ENCODE measurements at places on chromosomes 2 and 18.
A peak's percentile ranks its signal among the peaks of the same experiment; 100 is the strongest.

GRCh38 chr18:5388896-5389295 lies 93.4 kb upstream of the ZBTB14 start:
- no peak for DNase-seq

DNA sequence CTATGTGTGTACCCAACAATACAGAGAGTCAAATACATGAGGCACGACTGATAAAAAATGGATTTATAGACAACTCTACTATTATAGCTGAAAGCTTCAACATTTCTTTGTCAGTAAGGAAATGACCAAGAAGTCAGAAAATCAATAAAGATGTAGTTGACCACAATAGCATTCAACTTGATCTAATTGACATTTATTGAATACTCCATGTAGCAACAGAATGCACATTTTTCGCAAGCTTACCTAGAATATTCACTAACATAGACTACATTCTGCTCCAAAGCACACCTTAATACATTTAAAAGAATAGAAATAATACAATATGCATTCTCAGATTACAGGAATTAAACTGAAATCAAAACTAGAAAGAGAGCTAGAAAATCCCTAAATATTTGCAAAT lies 49.2 kb upstream of the ZNF804A start:
- DNase-seq = no peak

DNA sequence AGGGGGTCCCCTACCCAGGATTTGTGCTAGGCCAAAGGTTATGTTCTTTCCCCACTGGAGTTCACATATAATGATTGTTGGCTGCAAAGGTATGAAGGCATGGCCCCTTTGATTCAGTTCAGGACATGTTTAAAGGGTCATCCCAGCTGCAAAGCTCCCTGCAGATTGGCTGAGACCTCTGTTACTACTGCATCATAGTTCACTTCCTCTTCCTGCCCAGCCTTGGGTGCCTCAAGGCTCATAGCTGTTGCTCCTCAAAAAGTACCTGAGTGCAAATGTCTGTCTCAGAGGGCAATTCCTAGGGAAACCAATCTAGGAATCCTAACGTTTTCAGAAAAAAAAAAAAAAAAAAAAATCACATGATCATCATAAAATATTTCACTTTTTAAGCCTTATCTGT lies 125.1 kb downstream of the ATL2 start:
- DNase-seq = no peak

DNA sequence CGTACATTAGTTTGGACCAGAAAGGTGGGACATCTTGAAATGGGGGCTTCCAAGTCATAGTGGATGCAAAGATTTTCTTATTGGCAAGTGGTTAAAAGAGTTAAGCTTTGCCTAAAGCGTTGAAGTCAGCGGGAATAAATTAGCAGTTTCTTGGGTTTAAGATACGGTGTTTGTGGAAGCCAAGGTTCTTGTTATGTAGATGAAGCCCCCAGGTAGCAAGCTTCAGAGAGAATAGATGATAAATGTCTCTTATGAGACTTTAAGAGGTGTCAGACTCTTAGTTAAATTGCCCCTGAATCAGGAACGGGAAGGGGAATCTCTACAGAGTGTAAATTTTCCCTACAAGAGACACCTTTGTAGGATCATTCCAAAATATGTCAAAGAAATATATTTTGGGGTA lies 10.9 kb upstream of the GLS start:
- no peak for DNase-seq

DNA sequence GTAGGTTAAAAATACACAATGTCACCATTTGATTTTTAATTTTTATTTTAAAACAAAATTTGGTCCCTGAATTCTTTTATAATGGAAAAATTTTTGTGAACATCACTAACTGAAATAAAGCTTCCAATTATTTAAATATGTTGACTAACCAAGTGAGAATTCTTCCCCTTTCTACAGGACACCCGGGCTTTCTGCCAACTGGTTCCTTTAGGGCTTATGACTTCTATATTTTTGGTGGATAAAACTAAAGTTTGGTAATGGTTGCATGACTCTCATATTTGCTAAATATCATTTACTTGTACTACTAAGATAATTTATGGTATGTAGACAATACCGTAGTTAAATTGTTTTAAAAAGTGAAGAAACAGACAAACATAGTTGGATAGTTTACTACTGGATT lies 291.0 kb upstream of the DOK6 start:
- no peak for DNase-seq

- no peak for DNase-seq
Measured at GRCh38 chr2:227818675-227819397, 5.2 kb downstream of the CCL20 start.

GRCh38 chr2:165687426-165688002 lies 106.5 kb downstream of the GALNT3 start:
- DNase-seq = no peak

GRCh38 chr2:36376319-36376765 lies 20.8 kb downstream of the CRIM1 start:
- DNase-seq = no peak

DNA sequence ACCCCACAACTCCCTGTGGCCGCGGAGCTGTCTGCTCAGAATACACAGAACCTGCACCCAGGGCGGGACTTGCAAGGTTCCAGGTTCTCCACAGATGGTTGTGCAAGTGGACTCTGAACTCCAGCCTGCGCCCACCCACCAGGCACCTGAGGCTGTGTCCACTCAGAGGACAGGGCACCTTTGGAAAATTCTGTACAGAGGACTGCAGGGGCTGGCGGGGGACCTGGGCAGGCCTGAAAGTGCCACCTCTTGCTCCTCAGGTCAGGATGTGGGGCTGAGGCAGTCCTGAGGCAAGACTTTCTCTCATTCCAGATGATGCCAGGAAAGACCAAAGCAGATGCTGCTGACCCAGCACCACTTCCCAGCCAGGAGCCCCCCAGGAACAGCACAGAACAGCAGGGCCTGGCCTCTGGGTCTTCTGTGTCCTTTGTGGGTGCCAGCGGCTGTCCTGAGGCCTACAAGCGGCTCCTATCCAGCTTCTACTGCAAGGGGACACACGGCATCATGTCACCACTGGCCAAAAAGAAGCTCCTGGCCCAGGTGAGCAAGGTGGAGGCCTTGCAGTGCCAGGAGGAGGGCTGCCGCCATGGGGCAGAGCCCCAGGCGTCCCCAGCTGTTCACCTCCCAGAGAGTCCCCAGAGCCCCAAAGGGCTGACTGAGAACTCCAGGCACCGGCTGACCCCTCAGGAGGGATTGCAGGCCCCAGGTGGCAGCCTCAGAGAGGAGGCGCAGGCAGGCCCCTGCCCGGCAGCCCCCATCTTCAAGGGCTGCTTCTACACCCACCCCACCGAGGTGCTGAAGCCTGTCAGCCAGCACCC lies 14.4 kb downstream of the ARID5A start:
- no peak for DNase-seq

DNA sequence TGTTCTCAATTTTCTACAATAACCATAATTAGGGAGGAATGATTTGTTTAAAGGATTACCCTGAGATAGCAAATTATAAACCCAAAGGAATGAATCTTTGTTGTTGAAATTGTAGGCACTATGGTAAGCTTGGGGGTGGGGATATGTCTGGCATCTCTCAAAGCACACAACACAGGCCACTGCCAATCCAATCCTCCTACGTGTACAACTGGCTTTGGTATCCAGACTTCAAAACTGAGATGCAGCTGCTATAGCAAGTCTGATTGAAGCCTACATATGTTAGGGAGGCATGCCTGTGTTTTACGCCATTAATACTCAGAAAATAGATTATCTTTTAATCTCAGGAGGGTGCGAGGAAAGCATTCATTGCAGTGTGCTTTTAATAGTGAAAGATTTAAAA lies 5.9 kb upstream of the NCOA1 start:
- DNase-seq = no peak

DNA sequence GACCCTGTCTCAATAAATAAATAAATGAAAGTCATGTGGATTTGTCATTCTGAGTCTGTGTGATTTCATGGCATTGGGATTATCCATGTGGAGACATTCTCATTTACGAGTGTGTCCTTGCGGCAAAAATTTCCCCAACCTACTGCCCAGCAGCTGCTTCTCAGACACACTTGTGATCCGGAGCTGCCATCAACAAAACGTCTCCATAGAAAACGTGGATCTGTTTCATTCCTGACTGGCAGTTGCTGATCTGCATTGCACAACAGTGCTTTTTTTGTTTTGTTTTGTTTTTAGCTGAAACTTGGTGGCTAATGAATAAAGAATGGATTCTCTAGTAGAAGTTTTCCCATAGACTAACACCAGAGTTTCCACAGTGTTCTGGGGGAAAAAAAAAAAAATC lies 74.7 kb downstream of the TGIF1 start:
- no peak for DNase-seq

DNA sequence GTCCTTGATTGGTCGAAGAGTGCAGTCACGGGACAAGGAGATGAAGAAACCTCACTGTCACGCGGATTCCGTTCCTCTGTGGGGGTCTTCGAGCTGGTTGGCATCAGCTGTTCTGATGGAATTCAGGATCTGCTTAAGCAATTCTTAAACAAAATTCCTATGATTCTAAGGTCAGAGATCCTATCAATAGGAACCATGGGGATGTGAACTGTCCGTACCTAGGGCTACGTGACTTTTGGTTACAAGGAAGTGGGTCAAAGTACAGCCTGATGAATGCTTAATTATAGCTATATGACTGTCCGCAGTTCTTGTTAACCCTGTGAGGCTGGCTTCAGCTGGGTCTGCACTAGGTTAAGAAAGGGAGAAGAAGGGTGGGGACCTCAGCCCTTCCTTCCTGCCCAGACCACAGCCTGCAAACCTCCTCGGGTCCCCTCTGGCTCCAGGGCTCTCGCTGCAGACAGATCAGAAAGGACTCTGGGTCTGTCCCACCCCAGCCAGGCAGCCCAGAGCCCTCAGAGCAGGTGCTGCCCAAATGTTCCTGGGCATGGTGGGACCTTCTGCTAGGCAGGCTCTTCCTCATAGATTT lies 44.2 kb upstream of the TAF1B start:
- DNase-seq = no peak

DNA sequence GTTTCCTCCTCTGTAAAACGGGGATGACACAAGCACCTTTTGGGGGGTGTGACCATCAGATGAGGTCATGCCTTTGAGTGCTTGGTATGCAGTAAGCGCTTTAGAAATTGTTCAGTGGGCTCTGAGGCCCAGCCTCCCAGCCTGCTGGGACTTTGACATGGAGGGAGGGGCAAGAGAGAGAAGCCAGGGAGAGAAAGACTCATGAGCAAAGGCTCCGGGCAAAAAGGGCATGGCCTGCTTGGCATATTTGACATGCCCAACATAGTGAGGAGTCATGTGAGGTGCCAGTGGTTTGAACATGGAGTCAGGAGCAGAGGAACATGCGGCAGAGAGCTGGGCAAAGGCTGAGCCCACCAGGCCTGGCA lies 14.0 kb downstream of the TNS1 start:
- DNase-seq = no peak

GRCh38 chr18:54888933-54889332 lies 60.7 kb downstream of the RAB27B start:
- no peak for DNase-seq

- DNase-seq = peak; percentile 64
Measured at GRCh38 chr2:64937687-64938491, 51.3 kb upstream of the SLC1A4 start.

DNA sequence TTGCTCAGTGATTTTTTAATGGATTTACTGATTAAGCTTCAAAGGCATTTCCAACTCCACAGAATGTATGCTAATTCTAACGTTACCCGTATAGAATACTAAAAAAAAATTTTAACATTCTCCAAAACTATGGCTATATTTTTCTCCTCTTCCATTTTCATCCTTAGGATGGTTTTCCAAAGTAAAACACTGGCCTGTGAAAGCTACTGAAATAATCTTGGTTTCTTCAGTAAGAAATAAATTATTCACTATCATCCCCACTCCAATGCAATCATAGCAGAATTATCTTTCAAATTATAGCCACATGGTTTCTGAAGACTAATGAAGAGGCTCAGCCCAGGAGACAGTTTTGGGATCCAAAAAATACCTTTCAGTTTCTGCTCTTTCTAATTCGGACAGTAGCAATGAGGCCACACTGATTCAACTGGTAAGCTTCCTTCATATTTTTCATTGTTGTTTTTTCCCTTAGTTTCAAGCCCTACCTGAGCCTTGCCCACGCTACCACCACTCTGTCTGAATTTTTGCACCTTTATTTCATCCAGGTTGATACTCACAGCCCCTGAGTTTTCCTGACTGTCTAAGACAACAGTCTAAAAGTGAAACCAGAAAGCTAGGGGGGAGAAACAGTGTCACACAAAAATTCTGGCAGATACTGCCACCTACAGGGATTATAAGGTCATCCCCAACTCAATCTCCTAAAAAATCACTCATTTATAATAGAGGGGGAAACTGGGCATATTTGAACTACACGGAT lies 887.9 kb downstream of the NRXN1 start:
- DNase-seq = peak; percentile 2

- peak; percentile 15 for DNase-seq
Measured at GRCh38 chr2:8986327-8986976, 17.0 kb downstream of the MBOAT2 start.

GRCh38 chr18:73318739-73319479 lies 451.1 kb upstream of the NETO1 start:
- no peak for DNase-seq

DNA sequence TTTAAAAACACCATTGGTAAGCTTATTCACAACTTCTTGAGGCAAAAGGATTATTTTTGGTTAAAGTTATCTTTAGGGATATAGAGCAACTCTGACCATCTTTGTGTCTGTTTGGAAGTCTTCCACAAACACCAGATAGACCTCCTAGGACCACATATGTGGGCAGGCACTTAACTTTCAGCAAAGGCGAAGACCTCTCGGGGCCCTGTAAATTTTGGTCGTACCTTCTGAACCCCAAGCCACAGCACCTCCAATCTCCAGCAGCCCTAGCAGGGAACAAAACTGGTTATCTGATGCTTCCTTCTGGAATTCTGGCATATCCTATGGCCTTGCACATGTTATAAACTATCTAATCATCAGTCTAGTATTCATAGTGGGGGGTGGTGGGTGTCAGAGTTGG lies 114.8 kb downstream of the MBD5 start:
- DNase-seq = no peak

- no peak for DNase-seq
Measured at GRCh38 chr2:75356865-75357264, 157.5 kb upstream of the TACR1 start.

DNA sequence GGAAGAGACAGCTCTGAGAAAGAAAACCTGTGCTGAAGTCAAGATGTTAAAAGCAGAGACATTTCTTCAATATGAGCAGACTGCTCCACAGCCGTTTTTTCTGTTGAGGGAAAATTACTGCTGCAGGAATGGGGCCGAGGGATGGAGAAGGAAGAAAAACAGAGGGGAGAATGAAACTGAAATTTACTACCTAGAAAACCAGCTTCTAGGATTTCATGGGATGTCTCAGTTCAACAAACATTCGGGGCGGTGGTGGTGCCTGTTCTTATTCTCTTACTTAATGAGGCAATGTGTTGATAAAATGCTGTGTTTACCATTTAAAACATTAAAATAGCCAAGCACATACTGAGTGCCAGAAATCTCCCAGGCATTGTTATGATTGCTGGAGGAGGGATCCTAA lies 557.1 kb upstream of the MEX3C start:
- DNase-seq = no peak

DNA sequence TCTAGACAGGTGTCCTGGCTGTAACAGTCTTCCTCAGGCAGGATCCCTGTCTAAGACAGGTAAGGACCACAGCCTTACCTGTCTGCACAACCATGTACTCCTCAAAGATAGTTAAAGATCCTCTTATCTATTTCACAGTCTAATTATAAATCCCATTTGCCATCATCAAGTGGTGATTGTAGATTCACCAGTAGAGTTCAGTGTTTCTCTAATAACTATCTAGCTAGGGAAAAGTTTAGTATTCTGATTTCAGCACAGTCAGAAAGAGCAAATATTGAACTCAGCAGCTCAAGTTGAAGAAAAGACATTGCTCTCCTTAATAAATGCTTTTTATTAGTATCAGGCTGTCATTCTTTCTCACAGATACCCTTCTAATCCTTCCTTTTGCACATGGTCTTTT lies 1305.5 kb upstream of the NXPH2 start:
- no peak for DNase-seq

Measured in germinal center (tissue), 1 donor.